ENCODE measurements at places on chromosomes 12 and 14. TPM values are rescaled to one million over a fixed set of nuclear protein-coding genes. Genes with fewer than 3 reads are reported as not detected.

SLC8A3 gene
- 0.08 TPM for polyA plus RNA-seq

BRF1 gene
- 30.4 TPM for polyA plus RNA-seq

ZC2HC1C gene
- polyA plus RNA-seq, result 7.6 TPM

AQP5 gene
- polyA plus RNA-seq, result 57.1 TPM

TMEM30B gene
- 17.4 TPM for polyA plus RNA-seq

HOXC13 gene
- not detected for polyA plus RNA-seq

KRT75 gene
- 0.01 TPM for polyA plus RNA-seq

SMIM41 gene
- 1.9 TPM for polyA plus RNA-seq

HSPB8 gene
- 38.1 TPM for polyA plus RNA-seq

OTOGL gene
- polyA plus RNA-seq, result 0.09 TPM

RARG gene
- polyA plus RNA-seq, result 12.0 TPM

SLC6A15 gene
- polyA plus RNA-seq, result 0.11 TPM

ENTPD5 gene
- 5.5 TPM for polyA plus RNA-seq

MYH6 gene
- polyA plus RNA-seq, result 0.28 TPM

GLIPR1L2 gene
- 0.22 TPM for polyA plus RNA-seq

ETFBKMT gene
- 1.3 TPM for polyA plus RNA-seq

MAPK1IP1L gene
- polyA plus RNA-seq, result 25.8 TPM

Data from lung (tissue), 17 donors.